ENCODE measurements at places on chromosomes 1 and 21. TPM values are rescaled to one million over a fixed set of nuclear protein-coding genes. Genes with fewer than 3 reads are reported as not detected.
A peak's percentile ranks its signal among the peaks of the same experiment; 100 is the strongest.

Gene JAM2
- total RNA-seq: 17.4 TPM

Gene PRAMEF12
- total RNA-seq: not detected

Gene ATF6
- 39.4 TPM for total RNA-seq

Gene TNFAIP8L2
- 0.34 TPM for total RNA-seq

Gene SLAMF8
- total RNA-seq: 3.6 TPM

Gene SPATA45
- total RNA-seq: not detected

Gene LHX8
- total RNA-seq: 0.21 TPM

Gene PCNX2
- total RNA-seq: 49.8 TPM

DNA sequence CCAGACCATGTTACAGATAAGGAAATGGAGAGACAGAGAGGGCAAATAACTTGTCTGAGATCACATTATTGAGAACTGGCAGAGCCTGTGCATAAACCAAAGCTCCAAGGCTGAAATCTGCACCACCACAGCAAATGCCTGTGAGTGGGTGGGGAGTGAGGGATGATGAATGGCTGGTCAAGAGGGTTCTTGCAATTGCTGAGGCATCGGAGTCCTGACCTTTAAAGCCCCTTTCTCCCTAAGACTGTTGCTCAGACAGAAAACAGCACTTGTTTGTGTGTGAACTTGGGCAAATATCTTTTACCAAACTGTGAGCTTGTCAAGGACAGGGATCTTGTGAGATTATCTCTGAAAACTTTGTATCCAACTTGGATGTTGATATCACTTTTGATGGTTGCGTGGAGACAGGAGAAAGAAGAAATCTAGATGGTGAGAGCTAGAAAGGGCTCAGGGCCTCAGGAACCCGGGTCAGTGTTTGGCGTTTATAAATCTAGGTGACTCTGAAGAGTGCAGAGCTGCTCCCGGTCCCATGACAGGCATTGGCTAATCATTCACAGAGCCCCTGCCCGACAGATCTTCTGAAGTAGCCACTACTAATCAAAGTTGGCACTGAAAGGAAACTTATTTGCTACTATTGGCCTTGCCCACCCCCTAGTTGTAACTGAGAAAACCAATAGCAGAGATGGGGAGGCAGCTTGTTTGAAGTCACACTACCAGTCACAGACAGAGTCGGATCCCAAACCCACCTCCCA is 122.3 kb downstream of the FOXD2 start:
- DNase-seq: no peak

GRCh38 chr1:68347415-68347814 is 102.3 kb downstream of the RPE65 start:
- no peak for DNase-seq

DNA sequence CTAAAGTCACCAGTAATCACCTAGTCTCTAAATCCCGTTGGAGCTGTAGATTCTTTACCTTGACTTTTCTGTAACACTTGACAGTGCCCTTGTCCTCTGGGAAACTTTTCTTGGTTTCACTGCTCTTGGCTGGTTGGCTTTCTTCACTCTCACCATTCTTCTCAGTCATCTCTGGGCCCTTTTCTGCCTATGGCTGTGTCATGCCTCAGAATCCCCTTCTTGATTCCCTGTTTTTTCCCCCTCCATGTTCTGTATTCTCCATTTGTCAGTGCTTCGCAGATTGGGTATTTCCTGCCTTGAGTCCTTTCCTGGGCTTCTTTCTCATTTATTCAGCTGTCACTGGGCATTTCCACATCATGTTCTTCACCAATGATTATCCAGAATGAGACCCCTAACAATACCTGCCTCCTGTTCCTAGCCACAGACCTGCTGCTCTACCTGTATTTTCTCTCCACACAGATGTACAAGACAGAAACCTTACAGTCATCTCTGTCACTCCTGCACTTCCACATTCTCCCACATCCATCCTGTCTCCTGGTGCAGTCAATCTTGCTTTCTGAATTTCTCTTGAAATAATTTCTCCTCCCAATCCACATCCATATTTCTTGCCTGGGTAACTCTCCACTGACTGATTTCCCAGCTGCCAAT is 14.7 kb downstream of the UCK2 start:
- DNase-seq: no peak

GRCh38 chr1:65992165-65992821 is 199.6 kb downstream of the PDE4B start:
- no peak for DNase-seq

DNA sequence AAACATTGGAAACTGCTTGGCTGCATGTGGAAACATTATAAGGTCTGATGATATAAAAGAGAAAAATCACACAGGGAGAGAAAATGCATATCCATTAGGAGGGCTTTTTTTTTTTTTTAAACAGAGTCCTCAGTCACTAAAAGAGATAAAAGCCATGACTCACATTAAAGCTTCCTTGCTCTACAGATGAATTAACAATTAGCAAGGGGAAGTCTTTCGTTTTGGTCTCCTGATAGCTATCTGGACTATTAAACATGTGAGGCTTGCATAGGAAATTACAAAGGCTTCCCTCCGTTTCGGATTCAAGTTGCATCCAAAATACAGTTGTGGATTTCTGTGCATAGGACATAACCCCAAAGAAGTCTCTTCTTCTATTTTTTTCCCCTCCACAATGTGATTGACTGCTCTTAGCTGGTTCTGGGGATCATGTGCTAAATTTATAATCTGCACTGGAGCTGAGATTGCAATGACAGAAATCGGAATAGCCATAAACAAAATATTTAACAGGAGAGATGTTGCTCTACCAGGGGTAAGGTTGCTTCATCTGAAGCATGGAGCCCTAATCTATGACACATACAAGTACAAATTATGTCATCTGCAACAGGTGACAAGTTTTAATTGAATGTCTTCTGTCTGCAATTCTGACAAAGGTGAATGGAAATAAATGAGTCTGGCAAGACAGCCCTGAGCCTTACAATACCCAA is 146.8 kb downstream of the ESRRG start:
- no peak for DNase-seq

- no peak for DNase-seq
Measured at GRCh38 chr1:25095635-25096200, 136.6 kb downstream of the SYF2 start.

DNA sequence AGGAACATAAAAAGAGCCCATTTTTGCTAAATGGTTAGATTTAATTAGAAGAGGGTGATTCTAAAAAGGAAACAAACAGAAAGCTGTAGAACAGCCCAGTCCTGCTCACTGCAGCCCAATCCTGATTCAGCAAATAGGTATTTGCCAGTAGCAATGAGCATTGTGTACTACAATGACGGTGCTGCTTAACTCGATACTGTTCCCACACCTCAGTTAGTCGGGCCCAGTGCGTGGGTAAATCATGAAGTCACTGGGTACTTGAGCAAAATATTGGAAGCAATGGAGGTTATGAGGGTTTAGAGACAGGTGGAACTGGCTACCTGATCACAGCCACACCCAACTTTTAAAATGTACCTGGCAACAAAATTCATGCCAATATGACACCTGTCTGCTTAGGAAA is 101.5 kb upstream of the ADGRL2 start:
- no peak for DNase-seq

DNA sequence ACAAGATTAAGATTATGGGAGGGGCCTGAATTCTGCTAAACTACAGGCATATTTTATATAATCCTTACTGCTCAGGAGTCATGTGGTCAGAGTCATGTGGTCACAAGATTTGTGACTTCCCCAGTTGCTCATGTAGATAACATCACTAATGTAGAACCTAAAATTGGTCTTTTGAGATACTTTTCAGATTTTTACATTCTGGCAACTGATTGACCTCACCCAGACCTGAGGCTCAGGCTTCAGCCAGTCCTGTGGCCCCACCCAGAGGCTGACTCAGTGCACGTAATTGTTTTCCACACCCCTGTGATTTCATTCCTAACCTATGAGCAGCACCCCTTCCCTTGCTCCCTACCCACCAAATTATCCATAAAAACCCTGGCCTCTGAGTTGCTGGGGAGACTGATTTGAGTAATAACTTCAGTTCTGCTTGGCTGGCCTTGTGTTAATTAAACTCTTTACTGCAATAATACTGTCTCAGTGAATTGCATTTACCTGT is 41.7 kb upstream of the ZNF326 start:
- peak; percentile 48 for DNase-seq

DNA sequence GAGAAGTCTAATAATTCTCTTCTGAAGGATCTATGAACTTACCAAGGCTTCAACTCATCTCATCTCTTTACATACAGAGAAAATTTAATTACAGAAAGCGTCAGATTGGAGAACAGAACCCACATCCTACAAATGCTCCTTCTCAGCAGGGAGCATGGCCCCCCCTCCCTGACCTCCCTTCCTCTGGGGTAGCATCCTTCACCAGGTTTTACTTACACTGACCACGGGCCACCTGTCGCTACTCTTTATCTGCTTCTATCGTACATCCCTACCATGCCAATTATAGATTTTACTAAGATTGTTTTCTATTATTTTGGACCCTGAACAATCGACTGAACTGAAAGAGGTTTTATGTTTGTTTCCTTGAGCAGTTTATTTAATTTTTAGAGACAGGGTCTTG is 25.8 kb downstream of the RIPPLY3 start:
- no peak for DNase-seq

DNA sequence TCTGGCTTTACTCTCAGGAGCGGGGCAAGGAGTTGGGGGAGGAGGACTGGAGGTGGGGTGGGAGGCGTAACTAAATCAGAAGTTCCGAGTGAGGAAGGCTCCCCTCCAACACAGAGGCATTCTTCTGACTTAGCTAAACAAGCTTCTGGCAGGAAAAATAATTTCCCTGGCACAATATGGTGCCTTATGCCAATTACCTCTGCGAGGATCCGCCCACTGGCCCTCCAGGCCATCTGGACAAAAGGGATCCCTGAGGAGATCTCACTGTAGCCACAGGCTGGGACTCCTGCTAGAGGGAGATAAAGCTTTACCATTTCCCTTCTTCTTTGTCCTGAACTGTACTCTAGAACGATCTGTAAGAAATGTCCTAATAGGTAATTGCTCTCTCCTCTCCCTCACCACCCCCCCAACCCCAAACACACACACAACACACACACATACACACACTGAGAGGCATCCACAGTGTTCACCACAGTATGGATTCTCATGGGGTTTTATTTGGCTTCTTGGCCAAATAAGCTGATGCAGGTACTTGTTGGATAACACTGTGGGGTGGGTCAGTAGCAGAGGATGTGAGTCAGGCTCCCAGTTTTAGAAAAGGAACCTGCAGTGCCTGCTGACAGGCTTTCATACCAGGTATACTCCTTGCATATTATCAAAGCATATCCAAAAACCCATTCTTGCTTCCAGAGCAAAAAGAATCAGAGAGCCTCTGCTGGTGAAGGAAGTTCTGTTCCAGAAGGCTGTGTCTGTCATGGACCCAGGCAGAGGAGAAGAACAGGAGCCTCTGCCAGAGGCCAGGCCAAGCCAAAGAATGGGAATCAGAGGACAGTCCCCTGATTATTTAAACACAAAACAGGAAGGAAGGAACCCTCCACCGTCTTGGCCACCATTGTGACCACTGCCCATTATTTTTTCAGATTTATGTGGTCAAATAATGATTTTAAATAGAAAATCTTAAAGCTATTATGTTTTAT is 169.1 kb downstream of the C1orf21 start:
- DNase-seq: no peak

DNA sequence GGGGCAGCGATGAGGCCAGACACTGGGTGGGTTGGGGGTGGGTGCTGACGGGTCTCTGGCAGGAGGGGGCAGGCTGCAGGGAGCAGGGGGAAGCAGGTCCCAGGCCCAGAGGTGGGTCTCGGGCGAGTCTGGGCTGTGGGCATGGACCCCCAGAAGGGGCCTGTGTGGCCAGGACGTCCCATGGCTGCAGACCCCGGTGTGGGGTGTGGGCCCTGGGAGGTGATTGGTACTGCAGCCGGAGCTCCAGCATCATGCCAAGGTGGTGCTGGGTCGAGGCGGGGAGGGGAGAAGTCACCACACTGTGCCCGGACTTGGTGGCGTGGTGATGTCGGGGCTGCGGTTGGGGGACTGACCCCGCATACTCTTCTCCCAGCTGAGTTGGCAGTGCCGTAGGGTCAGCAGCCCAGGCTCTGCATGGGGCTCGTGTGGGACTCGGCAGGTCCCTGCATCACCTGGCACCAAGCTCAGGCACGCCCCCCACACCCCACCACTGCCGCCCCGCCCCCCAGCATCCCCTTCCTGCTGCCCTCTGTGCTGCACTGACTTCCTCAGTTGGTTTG is 31.2 kb downstream of the PRKCZ start:
- DNase-seq: no peak

DNA sequence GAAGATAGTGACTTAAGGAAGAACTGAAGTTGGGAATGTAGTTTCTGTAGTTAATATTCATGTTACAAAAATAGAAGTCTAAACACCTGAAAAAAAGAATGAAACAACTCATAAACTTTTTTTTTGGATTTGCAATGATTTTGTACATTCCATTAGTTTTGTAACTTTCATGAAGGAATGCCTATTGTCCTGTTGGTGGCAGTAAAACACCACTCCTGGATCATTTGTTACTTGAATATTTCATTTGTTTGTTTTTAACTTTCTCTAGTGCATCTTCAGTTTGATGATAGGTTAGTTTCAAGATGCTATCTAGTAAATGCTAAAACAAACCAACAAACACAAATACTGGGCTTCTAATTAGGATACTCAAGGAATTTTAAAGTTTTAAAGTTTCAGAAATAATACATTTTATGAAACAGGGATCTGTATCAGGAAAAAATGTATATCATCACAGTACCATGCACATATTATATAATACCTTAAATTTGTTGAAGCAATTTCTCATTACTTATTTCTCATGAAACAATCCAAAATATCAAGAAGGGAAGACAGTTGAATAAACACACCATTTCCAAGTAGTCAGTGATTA is 229.7 kb upstream of the CACYBP start:
- DNase-seq: no peak

DNA sequence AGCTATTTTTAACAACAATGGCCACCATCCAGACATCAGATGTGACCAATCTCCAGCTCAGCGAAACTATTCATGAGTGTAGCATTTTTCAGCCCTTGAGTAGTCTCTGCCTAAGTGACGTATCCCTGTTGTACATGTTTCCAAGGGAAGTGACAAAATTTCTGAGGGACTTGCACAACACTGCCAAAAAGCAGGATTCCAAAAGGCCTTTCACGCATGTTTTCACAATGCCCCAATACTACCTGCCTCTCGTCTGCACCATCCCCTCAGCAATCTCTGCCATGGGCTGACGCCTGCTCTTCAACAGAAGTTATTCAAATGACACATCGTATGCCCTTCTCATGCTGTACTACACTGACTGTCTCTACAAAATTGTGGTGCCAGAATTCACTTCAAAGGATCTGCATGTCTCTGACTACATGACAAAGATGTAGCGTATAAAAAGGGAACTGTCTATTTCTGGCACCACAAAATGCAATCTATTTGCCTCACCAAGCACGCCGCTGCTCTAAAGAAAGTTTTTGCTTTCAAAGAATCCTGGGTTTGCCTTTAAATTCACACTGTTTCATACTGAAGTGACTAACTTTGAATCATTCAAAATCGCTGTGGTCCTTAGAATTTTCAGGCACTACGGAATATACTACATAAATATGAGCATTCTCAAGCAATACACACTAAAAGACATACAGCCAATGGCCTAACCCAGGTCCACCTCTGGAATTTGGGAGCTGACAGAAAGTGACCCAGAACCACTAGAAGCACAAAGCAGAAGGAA is 32.9 kb downstream of the JAK1 start:
- peak; percentile 43 for DNase-seq
